ENCODE measurements at places on chromosomes 2 and 18.

DNA sequence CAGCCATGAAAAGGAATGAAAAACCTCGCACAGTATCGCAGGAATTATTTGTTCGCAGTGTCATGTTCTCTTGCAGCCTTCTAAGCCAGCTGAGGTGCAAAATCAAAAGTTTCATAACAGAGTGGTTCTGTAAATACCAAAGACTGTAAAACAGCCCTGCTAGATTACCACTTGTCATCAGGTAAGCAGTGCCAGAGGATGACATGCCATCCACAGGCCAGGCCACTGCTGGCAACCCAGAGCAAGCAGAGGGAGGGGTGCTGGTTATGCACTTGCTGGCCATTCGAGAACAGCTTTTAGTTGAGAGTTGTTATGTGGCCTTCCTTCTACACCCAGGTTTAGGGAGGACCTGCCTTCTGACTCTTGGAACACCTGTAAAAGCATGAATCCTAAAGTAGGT, 114.3 kb upstream of the MGAT5 start:
- no peak for DNase-seq

DNA sequence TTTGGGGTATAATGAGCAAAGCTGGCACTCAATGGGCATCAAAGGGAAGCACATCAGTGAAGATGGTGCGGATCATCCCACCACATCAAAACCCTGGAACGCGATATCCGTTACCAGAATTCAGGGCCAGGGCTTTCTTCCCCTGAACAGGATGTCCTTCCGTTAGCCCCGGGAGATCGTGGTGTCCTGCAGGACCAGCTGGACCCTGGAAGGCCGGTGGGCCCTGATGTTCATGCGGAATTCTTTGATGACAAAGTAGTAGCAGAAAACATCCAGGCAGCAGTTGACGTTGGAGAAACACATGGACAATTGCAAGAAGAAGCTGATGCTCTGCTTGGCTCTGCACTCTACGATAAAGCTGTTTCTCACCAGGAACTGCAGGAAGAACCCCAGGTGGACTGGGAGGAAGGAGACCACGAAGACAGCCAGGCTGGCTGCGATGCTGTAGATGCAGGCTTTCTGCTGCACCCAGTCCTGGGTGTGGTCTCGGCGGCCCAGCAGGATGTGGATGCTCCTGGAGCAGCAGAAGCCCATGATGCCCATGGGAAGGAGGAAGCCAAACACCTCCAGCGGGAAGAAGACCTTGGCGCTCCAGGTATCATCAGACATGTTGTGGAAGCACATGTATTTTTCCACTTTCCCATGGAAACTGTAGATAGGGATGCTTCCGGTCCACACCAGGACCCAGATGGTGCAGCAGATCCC, 15.0 kb downstream of the GPR55 start:
- DNase-seq, result no peak

DNA sequence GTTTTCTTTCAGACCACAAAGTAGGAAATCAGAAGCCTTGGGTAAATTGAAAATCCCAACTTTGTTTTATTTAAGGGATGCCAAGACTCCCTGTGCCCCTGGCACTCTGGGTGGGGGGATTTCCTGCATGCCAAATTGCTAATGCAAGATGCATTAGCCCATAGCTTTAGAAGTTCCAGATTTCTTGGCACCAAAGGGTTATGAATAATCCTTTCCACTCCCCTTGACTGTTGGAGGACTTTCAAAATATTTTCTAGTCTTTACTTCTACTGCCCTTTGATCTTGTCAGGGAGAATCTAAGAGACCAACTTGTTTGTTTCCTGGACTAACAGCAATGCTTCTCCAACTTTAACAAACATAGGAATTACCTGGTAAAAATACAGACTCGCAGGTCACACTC, 81.8 kb upstream of the TGIF1 start:
- peak; percentile 14 for DNase-seq

DNA sequence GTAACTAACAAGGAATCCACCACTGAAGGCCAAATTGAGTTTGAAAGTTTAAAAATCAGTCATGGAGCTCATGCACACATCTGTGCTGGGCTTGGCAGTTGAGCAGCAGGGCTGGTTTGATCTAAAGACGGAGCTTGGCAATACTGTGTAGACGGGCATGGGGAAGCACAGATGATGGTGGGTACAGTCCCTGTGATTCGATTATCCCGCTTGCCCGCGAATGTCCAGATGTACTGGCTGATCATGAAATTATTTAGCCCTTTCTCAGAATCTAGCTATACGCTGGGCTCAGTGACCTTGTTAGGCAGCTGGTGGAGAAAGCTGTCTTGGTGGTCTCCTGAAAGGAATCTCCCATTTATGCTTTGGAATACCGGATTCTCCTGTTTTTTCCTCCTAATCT, 74.8 kb upstream of the SOX11 start:
- no peak for DNase-seq

DNA sequence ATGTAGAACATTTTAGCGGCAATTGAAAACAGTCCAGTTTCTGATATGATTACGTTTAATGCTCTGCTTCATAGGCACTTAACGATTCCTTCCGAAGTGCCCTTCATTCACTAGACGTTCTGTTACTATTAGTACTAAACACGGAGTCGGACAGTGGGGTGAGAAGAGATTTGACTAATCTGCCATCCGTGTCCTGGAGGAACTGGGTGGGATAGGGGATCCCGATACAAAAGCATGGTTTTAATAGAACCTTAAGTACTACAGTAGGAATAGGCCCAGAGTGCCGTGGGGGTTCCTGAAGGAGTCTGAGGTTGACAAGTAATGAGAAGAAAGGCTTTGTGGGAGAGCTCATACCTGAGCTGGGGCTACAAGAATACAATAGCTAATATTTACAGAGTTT, 631 bp downstream of the MORN2 start:
- DNase-seq, result no peak

DNA sequence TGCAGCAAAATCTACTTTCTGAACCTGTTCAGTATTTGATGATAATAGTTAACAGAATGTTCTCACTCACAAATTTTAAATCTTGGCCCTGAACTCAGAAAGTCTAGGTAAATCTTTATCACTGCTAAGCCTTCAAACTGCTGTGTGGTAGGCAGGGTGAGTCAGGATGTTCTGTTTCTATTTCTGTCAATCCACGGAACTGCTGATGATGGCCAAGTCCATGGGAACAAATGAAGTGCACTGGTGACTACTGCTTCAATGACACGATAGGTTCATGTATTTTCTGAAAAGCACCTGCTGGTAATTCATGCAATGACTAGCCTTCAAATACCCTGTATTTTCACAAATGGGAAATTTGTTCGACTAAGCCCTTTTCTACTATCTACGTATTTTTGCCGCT, 14.2 kb downstream of the NIFK start:
- peak; percentile 57 for DNase-seq

DNA sequence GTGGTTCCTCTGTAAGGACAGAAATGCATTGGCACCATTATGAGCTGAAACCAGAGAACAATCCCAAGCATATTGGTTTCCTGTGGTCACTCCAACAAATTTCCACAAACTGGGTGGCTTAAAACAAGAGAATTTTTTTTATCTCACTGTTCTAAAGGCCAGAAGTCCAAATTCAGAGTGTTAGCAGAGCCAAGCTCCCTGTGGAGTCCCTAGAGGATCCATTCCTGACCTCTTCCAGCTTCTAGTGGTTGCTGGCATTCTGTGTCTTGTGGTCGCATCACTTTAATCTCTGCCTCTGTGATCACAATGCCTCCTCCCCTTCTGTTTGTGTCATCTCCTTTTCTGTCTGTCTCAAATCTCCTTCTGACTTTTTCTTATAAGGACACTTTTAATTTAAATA, 380.3 kb downstream of the NYAP2 start:
- DNase-seq, result peak; percentile 4

DNA sequence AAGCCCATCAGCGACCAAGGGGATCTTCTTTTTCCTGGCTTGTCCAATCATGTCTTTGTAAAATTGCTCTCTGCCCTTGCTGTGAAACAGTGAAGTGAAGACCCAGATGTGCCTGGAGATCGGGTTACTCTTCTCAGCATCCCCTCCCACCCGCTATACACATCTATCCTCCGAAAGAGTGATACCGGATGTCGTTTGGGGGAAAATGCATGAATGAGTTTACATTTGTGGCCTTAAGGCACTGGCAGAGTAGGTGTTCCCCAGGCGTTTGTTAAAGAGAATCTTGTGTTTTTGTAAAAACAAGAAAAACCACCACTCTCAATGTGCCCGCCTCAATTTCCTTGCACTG, 528.3 kb downstream of the CMPK2 start:
- no peak for DNase-seq

DNA sequence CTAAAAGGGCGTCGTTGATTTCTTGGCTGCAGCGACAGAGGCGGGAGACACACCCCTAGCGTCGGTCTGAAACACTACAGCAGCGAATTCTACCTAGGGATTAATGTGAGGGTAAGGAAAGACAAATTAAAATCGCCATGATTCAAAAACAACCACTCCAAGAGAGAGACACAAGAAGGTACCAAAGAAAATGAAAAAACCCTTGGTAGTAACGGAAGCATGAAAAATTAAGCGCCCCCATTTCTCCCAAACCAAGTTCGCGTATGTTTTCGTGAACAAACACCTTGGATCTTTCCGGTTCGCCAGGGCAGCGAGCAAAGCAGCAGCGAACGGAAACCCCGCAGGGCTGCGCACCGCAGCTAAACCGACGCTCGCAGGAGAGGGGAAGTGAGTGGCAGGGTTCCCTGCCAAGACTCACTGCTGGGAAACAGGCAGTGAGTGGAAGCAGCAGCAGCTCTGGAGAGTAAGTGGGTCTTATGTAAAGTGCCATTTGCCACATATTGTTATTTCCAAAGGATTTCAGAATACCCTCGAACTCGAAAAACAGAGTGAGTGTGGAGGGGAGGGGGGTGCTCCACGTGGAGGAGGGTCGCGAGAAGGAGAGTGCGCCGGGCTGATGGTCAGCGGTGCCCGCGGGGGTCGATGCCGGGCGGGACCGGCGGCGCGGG, 1.0 kb downstream of the PPP3R1 start:
- peak; percentile 42 for DNase-seq

GRCh38 chr2:23135481-23136100, 249.4 kb upstream of the KLHL29 start:
- DNase-seq, result no peak

DNA sequence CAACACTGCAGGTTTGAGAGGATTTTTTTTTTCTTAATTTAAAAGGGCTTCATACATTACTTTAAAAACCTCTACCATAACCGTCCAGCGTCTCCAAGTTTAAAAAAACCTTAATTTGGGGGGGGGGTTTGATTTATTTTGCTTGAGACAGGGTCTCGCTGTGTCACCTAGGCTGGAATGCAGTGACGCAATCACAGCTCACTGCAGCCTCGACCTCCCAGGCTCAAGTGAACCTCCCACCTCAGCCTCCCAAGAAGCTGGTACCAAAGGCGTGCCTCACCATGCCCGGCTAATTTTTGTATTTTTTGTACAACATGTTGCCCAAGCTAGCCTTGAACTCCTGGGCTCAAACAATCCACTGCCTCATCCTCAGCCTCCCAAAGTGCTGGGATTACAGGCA, 36.9 kb downstream of the ADAM17 start:
- DNase-seq, result no peak

DNA sequence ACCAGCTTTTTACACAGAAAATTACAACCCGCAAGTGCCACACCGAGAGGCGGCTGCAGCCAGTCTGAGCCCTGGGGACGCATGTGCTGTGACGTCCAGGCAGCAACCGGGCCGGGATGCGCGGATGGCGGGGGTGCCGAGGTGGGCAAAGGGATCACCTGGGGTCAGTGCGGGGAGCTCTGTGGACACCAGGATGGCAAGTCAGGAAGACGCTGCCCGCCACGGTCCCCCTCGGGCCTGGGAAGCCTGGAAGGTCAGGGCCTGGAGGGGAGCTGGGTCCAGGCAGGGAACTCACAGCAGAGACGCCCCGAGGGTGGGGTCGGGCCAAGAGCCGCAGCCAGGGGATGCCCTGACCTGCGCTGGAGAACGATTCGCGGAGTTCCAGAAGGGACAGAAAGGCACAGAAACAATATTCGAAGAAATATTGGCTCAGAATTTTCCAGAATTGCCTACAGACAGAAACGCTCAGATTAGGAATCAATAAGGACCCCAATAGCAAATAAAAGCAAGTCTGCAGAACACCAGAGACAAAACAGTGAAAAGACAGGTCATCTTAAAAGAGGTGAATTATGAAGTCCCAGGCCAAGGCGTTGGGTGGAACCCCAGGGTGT, 11.7 kb upstream of the KIF1A start:
- DNase-seq, result no peak

DNA sequence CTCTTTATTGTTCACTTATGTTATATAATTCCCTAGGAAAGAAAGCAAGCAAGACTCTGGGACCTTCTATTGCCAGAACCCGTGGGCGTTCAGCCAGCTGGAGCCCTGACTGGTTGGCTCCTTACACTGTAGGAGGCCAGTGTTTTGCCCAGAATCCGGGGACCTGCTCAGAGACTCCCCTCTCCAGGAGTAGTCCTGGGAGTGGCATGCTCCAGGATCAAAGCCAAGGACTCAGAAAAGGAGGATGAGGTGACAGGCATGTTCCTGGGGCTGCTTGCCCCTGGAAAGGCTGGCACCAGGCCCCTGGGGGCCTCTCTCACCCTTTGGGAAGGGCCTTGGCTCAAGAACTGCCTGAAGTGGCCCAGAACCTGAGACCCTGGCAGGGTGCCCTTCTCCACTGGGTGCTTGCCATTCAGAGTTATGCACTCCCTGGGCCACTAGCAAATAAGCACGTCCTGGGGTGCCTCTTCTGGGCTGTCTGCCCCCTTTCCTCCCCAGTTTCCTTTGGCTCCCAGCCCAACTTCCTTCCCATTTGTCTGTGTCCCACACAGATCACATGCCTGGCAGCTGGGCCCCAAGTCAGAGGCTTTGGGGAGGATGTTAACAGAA, 19.6 kb upstream of the KIF3C start:
- no peak for DNase-seq

- DNase-seq, result no peak
Observed at GRCh38 chr2:26613241-26614215, 27.6 kb downstream of the CIB4 start.

DNA sequence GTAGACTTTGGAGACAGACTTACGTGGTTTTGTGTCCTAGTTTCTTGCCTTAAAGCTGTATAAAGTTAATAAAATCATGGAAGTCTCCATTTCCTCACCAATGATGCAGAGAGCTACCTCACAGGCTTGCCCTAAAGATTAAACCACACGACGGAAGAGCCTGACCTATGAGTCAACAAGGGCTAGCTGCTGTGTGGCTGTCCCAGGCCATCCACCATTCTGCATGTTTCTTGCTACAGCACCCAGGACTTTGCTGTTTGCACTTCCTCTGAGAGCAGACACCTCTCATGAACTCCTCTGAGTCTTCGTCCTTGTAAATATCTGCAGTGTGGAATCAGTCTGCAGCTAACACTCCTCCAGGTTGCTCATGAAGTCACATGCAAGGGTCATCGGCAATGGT, 160.0 kb upstream of the TRIB2 start:
- DNase-seq, result no peak

DNA sequence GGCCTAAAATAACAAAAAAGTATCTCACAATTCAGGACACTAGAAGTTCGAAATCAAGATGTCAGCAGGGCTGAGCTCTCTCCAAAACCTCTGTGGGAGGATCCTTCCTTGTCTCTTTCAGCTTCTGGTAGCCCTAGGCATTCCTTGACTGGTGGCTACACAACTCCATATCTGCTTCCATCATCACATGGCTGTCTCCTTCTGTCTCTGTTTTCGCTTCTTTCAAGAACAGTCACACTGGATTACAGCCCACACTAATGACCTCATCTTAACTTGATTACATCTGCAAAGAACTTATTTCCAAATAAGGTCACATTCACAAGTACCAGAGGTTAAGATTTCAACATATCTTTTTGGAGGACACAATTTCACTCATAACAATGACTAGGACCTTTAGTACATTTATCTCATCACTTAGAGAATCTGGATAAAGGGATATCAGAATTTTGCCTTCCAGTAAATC, 275.2 kb downstream of the IRS1 start:
- DNase-seq, result peak; percentile 53
